ENCODE measurements at places on chromosomes 1 and 21.

DNA sequence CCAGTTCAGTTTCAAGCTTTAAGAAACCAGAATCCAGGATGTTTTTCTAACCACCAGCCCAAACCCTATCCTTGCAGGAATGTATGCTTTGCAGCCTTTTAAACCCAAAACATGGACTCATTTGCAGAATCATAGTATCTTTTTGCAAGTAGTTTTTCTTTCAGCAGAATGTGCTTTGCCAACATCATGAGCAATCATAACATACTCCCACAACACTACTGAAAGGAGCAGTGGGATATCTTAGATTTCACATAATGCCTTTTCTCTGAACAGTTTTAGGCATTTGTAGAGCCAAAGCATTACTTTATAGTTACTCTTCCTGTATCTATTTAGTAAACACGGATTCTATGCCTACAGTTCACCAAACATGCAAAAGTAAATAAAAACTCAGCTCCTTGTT lies 10.0 kb upstream of the SH2D2A start:
- no peak for DNase-seq

- no peak for DNase-seq
These were observed 82.3 kb downstream of the NOTCH2 start for GRCh38 chr1:119987112-119987511.

DNA sequence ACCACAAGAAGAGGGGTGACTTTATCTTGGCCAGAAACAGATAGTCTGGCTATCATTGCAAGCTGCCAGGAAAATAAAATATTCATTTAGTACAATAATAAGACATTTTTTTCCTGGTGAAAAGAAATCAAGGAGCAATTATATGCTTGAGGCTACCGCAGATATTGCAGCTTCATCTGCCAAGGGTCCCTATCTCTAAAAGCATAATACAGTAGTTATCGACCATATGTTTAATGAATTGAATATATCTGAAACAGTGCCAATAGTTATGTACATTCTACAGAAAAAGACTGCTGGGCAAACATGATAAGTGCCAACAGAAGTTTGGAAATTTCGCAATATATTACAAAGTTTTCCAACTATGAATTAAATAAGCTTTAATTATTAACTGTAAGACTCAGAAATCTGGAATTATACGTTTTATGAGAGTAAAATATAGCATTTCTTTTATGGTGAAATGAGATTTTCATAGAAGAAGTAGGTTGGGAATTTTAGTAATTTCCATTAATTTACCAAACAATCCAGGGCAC lies 561.1 kb upstream of the ZP4 start:
- no peak for DNase-seq

- DNase-seq = no peak
These were observed 22.3 kb upstream of the HSPA13 start for GRCh38 chr21:14405225-14405624.

- DNase-seq = no peak
These were observed 7.5 kb downstream of the NBPF1 start for GRCh38 chr1:16605532-16606505.

- DNase-seq = no peak
These were observed 316.7 kb downstream of the CHRM3 start for GRCh38 chr1:239703075-239703474.

DNA sequence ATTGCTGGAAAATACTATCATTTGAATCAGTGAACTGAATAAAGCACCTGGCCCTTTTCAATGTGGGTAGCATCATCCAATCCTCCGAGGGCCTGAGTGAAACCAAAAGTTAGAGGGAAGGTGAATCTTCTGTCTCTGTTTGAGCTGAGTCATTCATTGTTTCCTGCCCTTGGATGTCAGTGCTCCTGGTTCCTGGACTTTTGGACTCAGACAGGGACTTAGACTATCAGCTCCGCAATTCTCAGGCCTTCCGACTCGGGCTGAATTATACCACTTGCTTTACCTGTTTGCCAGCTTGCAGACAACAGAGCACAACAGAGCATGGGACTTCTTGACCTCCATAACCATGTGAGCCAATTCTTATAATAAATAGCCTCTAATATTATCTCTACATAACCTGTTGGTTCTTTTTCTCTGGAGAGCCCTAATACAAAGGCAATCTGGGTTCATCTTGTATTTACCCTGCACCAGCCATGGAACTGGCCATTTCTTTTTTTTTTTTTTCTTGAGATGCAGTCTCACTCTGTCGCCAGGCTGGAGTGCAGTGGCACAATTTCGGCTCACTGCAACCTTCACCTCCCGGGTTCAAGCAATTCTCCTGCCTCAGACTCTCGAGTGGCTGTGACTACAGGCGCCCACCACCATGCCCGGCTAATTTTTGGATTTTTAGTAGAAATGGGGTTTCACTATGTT lies 19.2 kb upstream of the VASH2 start:
- no peak for DNase-seq

DNA sequence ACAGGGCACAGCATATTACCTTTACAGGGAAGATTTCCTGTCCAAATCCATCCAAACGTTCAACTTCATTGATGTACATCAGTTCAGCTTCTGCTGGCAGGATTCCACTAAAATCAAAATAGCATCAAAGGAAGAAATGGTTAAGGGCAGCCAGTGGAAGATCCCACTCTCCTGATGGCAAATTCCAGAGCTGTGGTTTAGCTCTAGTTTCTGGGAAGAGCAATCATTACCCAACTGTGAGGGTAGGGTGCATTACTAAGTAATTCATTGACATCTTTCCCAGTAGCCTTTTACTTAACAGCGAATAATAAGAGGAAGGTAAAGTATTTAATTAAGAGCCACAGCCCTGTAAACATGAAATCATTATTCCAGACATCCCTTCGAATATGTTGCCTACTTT lies 120.7 kb downstream of the SMYD2 start:
- DNase-seq = no peak

GRCh38 chr1:57353654-57354053 lies 70.2 kb downstream of the DAB1 start:
- no peak for DNase-seq

GRCh38 chr1:116177861-116178260 lies 66.7 kb downstream of the MAB21L3 start:
- DNase-seq = no peak

DNA sequence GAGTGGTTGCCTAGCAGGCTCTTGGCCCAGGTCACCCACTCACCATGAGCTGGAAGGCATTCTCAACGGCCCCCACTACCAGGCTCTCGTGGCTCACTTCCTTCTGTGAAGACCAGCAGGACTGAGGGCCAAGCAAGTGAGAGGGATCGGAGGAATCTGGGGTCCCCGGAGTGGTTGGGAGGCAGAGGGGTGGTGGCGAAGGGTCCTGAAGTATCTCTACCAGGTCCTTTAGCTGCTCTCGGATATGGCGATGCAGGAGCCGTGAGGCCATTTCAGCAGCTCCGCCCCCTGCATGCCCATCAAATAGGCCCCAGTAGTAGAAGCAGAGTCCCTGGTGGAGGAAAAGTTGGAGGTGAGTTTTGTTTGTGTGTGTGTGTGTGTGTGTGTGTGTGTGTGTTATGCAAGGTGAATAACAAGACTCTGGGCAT lies 2.4 kb downstream of the PPM1J start:
- no peak for DNase-seq

- no peak for DNase-seq
These were observed 55.6 kb downstream of the PTPRF start for GRCh38 chr1:43586136-43586731.

DNA sequence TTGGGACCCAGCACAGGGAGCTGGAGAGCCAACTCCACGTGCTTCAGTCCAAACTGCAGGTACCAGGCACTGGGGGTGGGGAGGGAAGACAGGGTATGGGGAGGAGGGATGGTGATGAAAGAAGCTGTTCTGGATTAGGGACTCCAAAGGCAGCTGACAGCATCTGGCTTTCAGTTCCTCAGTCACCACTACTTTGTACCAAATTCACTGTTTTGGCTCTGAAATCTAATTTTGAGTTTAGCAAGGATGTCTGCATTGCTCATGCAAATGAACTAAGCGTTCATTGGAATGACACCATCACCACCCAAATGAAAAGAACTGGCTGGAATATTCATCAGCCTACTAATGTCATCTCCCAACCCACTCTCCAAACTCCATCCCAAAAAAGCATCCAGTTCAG lies 8.7 kb downstream of the C1orf74 start:
- DNase-seq = no peak

DNA sequence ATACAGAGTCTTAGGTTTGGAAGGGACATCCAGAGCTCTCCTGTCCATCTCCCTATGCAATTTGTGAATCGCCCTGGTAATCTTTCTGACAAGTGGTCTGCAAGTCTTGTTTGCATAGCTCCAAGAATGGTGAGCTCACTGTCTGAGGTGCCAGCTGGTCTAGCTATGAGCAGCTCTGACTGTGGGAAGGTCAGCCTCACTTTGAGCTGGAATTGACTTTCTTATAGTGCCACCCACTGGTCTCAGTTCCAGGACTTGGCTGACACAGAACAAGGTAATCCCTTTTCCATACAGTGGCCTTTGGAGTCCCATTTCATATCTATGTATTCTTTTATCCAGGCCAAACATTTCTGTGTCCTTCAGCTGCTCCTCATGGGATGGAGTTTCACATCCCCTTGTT lies 95.6 kb upstream of the C8B start:
- DNase-seq = no peak

- no peak for DNase-seq
These were observed 67.5 kb upstream of the CD1D start for GRCh38 chr1:158112994-158113758.

DNA sequence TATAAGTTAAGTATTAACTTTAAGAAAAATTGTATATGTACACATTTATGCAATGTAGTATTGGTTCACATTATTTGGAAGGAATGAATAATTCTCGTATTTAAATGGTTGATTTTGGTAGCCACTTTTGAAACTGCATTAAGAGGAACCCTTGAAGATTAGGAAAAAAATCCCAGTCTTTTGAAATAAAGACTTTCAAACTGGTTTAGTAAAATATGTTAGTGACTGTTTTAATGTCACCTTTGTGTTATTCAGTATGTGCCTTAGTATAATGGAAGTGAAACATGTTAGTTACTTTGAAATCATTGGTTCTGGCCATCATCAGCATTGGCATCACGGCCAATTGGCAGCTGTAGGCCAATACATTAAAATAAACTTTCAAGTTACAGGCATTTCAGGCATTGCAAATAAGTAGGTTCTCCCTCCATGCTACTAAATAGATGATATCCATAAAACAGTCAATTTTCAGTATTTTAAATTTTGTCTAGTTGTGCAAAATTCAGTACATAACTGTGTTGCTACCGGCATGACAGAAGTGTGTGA lies 4.4 kb downstream of the MIER1 start:
- DNase-seq = no peak

DNA sequence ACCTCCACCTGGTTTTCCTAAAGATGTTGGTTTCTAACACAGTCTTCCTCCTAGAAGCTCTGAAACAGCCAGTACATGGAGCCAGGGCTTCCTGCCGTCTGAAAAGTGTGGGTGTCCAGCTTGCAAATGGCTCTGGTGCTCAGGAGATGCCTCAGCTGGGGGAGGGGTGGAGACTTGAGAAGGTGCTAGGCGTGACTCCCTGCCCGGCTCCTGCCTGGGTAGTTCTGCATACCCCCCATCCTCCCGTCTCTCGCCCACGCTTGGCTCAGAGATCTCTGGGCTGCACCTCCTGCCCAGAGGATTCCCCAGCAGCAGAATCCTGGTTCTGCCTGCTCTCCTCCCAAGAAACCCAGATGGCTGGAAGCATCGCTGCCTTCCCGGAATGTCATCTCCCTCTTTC lies 16.9 kb downstream of the STUM start:
- DNase-seq = no peak

GRCh38 chr1:110584045-110584444 lies 22.1 kb downstream of the KCNA2 start:
- no peak for DNase-seq

- no peak for DNase-seq
These were observed 238.1 kb downstream of the GRIK1 start for GRCh38 chr21:29701676-29702075.

DNA sequence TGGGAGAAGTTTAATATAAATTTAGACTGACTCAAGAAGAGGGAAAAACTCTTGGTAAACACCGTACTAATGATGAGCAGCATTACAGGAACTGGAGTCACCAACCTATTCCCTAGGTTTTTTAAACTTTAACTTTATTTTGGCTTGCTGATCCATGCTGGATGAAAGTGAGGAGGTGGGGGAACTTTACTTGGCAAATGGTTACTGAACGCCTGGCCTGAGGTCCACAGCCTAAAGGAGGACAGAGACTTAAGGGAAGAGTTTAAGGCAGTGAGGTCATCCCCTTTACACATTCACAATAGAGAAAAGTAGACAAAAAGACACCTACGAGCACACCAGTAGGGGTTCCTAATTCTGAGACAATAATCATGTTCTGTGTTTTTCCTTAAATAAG lies 25.6 kb upstream of the A3GALT2 start:
- DNase-seq = no peak

DNA sequence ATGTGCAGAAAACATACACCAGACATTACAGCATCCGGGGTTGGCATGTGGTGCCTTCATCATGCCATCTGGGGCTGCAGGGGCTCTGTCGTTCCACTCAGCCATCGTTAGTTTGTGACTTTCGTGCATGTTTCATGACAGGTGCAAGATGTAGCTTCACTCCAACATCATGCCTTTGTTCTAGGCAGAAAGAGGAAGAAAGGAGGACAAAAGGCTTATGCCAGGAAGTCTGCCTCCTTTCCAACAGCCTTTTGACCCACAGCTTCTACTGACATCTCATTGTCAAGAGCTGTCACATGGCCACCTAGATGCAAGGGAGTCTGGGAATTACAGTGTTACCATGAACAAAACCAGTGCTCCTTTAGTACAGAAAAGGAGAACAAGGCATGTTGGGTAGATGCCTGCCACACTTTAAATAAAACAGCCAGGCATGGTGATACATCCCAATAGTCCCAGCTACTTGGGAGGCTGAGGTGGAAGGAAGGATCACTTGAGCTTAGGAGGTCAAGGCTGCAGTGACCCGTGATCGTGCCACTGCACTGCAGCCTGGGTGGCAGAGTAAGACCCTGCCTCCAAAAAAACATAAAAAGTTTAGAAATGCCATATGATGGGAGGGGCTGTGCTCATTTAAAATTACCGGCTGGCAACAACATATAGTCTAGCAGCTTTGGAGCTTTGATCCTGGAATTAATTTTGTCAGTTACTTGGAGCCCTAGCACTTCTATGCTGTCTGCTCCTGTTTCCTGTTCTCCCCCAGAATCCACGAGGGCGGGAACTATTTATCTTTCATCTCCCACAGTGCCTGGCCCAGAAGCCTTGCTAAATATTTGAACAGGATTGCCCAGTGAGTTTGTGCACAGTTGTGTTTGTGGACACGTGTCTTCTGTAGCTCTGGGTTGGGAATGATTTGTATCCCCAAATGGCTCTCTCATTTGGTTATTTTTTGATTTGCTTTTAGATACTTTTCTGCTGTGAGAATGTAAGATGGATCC lies 7.4 kb downstream of the DOP1B start:
- DNase-seq = no peak

- no peak for DNase-seq
These were observed 697.5 kb upstream of the ADGRL4 start for GRCh38 chr1:79704067-79704466.

GRCh38 chr1:11178021-11179015 lies 10.8 kb upstream of the ANGPTL7 start:
- no peak for DNase-seq

- no peak for DNase-seq
These were observed 441.9 kb upstream of the ADAMTS5 start for GRCh38 chr21:27408826-27409225.

GRCh38 chr21:38440746-38441145 lies 57.5 kb downstream of the ERG start:
- no peak for DNase-seq

Measured in brain pericyte (primary cell).